ENCODE measurements at places on chromosomes 16 and 17. TPM values are rescaled to one million over a fixed set of nuclear protein-coding genes. Genes with fewer than 3 reads are reported as not detected.

Gene SHISA9
- total RNA-seq, result 15.5 TPM

Gene CFAP119
- 3.9 TPM for total RNA-seq

Gene ALDH3A2
- total RNA-seq, result 137 TPM

Gene TMEM98
- total RNA-seq, result 90.4 TPM

Gene KRT31
- total RNA-seq, result 0.86 TPM

Gene TBKBP1
- 18.0 TPM for total RNA-seq

Gene PPL
- total RNA-seq, result 25.4 TPM

Gene SLC9A5
- 0.94 TPM for total RNA-seq

Gene KRT25
- total RNA-seq, result not detected

Gene NACA2
- total RNA-seq, result not detected

Gene SKAP1
- total RNA-seq, result not detected

Gene CHAD
- not detected for total RNA-seq

Gene METRN
- 105 TPM for total RNA-seq

Gene PSME3IP1
- total RNA-seq, result 78.4 TPM

Gene GALR2
- total RNA-seq, result not detected

Gene ZNF768
- total RNA-seq, result 38.4 TPM

Data from myocyte (in vitro differentiated cells).